ENCODE measurements at places on chromosomes 16 and 17.

DNA sequence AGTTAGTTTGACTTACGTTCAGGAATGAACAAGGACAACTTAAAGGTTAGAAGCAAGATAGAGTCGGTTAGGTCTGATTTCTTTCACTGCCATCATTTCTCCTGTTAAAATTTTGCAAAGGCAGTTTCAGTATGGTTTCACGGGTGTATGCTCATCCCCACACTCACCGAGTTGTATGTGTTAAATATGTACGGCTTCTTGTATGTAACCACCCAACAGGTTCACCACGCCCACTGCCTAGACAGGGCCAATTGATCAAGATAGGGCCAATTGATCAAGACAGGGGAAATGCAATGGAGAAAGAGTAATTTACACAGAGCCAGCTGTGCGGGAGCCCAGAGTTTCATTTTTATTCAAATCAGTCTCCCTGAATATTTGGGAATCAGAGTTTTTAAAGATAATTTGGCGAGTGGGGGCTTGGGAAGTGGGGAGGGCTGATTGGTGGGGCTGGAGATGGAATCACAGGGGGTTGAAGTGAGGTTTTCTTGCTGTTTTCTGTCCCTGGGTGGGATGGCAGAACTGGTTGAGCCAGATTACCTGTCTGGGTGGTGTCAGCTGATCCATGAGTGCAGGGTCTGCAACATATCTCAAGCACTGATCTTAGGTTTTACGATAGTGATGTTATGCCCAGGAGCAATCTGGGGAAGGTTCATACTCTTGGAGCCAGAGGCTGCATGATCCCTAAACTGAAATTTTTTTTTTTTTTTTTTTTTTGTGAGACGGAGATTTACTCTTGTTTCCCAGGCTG is 62.4 kb upstream of the PLCG2 start:
- DNase-seq: no peak

DNA sequence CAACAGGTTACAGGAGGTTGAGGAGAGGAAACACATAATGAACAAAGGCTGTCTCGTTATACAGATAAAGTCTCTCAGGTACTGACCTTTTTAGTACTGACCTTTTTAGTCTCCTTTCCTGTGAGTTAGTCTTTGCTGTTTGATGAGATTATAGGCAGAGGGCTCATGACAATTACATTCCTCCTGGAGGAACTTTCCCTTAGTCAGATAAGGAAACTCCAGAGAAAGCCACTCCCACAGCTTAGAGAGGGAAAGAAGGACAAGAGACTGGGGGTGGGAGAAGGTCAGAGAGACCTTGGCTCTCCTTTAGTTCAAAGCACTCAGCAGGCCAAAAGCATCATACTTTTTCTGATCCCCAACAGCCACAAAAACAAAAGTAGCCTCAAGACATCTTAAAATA is 15.3 kb upstream of the PSMD7 start:
- DNase-seq: no peak

DNA sequence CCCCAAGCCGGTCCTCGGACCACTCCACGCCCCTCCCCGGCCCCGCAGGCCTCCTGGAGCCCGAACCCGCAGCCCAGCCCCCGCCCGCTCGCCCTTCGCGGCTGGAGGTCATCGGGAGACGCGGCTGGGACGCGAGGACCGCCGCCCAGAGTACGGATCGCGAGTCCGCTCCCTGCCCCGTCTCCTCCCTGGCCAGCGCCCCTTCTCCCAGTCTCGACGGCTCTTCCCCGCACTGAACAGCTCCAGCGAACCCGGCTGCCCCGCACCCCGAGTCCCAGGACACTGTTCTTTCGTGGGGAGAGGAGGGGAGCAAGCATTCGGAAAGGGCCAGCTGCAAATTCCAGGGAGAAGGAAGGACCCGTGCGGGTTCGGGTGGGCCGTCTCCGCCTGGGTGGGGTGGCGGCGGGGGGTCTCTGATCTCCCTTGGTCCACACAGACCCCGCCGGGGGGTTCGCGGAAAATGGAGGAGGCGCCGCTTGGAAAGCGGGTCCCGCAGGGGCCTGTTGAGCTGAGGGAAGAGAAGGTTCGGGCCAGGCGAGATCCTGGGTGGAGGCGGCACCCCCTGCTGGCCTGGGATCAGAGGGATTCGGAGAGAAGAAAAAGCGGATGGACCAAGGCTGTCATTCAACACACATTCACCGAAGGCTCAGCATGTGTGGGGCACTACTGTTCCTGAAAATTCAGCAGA is 632 bp upstream of the RTN4RL1 start:
- DNase-seq: no peak

GRCh38 chr16:27355610-27356009 is 41.8 kb downstream of the IL4R start:
- no peak for DNase-seq

- DNase-seq: no peak
Observed at GRCh38 chr17:76554131-76554530, 14.3 kb downstream of the PRCD start.

DNA sequence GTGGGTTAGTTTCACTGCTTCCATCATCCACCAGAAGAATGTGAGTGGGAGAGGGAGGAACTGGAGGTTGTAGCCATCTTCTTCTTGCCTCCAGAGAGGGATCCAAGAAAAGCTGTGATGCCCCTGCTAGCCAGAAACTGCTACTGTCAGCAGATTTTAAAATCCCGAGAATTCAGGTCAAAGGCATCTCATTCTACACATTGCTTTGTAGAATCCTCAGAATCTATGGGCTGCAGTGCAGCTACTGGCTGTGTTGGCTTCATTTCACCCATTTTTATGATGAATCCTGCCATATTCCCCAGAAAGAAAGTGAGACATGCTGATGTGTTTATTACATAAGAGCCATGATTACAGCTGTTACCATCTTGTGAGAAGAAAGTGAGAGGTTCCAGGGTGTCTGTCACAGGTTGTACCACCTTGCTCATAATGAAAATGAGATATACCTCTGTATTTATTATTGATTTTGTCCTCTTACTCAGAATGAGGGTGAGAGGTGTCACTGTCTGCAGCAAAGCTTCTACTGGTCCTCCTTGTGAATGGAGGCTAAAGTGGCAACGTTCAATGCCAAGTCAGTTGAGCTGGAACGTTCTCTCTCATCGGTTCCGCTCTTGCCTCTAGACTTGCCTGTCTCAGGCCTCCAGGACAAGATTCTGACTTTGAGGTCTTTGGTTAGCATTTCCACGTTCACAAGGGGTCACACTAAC is 50.1 kb upstream of the MYH10 start:
- no peak for DNase-seq

DNA sequence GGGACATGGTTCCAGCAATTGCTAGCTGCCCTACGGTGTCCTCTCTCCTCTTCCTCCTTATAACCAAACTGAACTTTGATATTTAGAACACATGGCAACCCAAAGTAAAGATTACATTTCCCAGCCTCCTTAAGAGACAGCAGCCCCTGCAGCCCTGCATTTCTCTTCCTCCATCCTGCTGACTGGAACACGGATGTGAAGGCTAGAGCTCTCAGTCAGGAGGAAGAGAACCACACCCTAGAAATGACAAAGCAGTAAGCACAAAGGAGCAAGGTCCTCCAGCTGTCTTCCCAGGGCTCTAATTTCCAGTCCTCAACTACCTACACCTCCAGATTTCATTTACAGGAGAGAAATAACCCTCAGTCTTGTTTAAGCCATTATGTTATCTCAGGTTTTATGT is 10.9 kb downstream of the DYNC1LI2 start:
- no peak for DNase-seq

DNA sequence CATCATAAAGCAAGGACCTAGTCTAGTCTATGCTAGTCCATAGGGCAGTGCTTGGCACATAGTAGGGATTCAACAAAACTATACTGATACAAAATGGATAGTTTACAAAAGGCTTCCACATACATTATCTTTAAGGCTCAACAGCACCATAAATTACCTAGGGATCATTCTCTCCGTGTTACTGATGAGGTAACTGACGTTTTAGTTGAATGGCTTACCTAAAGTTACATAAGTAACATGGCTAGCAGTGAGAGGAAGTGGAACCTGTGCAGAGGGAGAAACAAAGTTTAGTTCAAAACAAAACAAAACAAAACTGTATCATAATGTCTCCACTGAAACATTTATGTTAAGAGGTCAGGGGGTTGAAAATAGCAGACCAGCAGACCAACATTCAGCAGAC is 7.9 kb downstream of the RPTOR start:
- no peak for DNase-seq

DNA sequence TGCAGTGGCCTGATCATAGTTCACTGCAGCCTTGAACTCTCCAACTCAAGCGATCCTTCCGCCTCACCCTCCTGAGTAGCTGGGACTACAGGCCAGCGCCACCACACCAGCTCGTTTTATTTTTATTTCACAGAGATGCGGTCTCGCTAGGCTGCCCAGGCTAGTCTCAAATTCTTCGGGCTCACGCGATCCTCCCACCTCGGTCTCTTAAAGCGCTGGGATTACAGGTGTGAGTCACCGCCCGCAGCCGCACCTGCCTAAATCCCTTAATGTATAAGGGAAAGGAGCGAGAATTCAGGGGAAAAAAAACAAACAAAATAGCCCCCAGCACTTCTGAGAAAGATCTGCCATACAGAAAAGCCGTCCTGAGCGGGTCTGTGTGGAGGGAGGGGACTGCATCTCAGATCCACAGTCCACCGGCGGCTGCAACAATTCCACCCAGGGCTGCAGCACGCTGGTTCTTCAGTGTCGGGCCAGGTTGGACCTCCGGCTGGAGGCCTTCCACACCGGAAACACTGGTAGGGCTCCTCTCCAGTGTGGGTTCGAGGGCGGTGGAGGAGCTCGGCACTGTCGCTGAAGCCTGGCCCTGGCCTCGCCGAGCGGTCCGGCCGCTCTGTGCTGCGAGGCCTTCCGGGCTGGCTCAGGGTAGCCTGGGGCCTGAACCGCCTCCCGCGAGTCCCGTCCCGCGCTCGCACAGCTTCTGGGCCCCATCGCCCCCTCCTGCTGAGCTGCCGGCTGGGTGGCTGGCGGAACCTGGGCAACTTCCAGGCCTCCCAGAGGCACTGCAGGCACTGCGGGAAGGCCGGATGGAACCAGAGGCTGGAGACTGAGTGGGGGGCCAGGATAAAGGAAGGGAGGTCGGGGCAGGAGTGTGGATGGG is 7.0 kb downstream of the ZNF843 start:
- no peak for DNase-seq

Measured in SK-N-MC (cell line).